B cell (primary cell): ENCODE measurements at places on chromosomes 3 and 15.

DNA sequence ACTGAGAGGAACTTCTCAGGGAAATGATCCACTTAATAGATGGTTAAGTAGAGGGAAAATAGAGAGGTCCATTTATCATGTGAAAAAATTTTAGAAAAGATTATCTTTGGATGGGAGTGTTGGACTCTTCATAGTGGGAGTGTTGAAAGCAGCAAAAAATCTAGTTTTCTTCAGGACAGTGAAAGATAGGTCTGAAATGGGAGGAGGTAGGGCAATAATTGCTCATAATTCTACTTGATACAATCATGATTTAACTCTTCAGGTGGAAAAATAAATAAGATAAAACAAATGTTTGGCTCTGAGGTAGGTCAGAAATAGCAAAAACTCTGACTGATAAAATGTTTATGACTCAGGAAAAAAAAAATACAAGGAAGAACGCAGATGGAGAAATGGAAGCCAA is 144.1 kb upstream of the DPH6 start:
- no peak for DNase-seq

DNA sequence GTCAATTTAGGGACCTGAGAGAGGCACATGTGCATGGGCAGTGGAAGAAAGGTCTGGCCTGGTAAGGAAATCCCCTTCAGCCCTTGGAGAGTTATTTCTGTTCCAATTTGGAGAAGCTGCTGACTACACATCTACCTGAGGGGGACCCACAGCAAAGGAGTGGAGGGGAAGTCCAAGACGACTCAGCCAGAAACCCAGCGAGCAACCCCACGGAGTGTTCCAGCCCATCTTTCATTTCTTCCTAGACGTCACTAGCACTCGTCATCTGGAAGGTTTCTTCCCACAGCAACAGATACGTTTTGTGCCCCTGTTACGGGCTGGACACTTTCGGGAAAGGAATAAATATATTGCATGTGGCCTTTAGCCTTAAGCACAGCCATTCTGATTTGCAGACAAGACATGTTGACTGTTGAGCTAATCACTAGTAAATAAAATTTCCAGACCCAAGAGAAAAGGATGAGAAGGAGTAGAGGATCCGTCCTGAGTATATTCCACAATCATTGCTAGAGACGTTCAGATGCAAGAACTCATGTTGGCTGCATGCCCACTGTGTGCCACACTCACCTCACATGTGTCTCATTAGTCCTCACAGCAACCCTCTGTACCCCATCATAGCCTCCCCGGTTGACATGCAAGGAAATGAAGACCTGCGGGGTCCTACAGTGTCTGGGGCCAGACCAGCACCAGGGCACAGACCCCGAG is 7.8 kb upstream of the FAM174B start:
- DNase-seq, result no peak

GRCh38 chr3:115699706-115700105 is 76.4 kb downstream of the GAP43 start:
- no peak for DNase-seq

GRCh38 chr3:67515778-67516177 is 138.6 kb downstream of the SUCLG2 start:
- DNase-seq, result no peak

- DNase-seq, result no peak
These were observed 91.8 kb downstream of the THBS1 start for GRCh38 chr15:39672666-39673065.

DNA sequence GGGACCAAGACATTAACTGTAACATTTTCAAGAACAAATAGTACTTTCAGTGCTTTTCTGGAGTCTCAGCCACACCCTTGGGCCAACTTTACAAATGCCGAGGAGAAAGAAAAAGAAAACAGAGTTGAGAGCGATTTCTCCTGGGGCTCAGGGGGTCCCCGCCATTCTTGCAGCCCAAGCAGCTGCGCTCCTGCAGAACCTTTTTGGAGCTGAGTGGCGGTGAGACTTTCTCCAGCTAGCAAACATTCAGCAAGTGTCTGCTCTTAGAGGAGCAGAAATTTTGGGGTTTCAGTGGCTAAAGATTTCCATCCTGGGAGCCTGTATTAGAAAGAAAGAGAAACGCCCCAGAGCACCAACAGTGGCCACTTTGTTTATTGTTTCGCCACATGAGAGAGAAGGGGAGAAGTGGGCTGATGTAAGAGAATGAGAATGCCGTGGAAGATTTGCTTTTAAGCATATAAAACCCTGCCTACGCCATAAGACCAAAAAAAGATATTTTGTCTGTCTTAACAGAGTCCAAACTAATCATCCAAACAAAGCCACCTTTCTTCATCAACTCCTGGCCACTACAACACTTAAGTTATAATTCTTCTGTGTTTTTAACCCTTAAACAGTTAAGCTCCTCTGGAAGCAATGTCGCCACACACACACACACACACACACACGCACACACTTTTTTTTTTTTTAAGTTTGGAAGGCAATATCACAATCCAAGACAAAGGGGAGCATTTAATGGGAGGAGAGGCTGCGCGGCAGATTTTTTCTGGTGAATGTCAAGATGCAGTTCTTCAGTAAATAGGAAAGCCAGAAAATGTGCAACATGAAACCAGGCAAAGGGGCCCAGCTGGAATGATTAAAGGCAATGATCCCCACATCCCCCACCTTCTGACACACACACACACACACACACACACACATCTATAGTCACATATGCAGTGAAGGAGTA is 19.2 kb downstream of the EID1 start:
- no peak for DNase-seq

GRCh38 chr3:162765524-162765923 is 1268.9 kb downstream of the OTOL1 start:
- DNase-seq, result no peak

DNA sequence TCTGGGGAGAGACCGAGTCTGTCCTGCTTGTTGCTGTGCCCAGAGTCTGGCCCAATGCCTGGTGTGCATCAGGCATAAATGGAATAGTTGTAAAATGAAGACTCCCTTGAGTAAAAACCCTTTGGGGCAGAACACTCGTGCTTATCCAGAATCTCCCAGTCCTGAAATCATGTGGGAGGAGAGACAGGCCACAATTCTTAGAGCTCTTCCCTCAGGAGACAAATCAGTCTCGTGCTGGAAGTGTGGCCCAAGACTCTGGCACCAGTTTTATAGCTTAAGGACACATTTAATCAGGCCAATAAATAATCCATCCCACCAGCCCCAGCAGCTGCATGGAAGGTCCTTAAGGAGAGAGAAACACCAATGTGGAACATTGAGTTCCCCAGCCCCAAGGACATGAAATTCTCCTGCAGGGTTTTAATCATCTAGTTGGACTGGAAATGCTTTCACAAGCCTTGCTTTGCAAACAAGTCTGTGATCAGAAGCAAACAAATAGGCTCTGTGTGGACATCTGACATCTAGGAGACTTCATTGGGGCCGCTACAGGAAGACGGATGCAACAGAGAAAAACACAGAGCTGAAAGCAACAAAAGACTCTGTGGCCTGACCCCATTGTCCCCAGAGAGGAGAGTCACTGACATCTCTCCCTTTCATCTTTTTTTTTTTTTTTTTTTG is 70.4 kb downstream of the LSM3 start:
- DNase-seq, result no peak

DNA sequence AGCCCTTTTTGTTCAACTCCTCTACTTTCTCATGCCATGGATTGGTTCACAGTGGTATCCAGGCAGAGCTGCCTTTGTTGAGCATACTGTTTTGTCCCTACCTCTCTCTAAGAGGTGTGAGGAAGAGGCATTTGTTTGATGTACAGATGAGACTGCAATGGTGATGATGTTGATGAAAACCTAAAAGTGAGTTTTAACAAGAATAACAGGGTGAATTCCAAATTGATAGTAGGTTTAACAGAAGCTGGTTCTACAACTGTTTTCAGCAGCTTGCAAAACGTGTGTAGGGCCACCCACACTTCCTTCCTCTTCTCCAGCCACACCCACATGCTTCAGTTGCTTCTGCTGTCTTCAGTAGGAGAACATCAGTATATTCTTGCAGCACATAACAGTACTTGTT is 10.2 kb downstream of the SNRK start:
- peak; percentile 70 for DNase-seq

DNA sequence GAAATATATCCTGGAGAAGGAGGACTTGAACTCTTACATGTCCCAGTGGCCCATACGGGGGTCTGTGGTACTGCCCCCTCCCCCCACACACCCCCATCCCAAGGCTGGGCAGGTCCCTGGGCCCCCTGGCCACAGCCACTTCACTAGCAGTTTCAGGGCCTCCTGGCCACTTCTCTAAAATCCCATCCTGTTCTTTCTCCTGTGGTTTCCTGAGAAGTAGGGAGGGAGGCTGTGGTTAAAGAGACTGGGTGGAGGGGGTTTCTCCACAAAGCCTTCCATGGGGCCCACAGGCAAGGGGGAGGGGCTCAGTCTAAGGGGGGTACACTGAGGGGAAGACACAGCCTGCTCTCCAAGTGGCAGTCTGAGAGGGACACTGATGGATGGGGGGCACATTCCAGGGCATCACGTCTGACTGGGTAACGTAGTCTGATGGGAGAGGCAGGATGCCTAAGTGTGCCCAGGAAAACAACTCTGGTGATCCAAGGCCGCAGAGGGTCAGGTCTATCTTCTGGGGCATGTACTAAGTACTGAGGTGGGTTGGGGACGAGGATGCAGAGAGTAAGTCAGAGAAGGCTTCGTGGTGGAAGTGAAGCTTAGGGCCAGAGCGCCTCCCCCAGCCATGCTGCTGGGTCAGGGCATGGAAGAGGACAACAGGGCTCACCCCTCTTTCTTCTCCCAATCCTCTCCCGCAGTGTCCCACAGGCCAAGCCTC is 48.0 kb upstream of the C15orf39 start:
- DNase-seq, result no peak

DNA sequence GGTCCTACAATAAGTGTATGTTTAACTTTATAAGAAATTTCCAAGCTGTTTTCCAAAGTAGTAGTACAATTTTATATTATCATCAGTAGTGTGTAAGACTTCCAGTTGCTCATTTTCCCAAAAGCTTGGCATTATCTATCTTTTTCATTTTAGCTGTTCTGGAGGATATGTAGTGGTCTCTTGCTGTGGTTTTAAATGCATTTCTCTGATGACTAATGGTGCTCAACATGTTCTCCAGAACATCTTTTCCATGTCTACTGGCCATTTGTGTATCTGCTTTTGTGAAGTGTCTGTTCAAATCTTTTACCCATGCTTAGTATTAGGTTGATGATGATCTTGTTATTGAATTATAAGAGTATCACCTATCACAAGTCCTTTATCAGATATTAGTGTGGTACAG is 13.3 kb downstream of the BCL2A1 start:
- no peak for DNase-seq

DNA sequence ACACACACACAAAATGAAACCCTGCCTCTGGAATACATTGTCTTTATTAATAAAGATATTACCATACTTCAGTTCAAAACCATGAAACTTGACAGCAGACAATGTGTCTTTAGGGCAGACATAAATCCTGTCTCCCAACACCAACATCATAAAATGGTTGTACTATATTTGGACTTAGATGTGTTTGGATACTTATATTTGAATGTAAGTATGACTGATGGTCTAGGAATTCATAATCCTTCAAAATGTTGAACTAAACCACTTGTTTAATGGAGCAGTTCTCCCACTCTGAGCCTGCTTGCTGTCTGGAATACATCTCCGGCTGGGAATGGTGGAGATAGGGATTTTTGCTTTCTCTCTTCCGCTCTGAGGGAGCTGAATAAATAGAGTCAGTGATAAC is 10.6 kb downstream of the FBN1 start:
- DNase-seq, result no peak

DNA sequence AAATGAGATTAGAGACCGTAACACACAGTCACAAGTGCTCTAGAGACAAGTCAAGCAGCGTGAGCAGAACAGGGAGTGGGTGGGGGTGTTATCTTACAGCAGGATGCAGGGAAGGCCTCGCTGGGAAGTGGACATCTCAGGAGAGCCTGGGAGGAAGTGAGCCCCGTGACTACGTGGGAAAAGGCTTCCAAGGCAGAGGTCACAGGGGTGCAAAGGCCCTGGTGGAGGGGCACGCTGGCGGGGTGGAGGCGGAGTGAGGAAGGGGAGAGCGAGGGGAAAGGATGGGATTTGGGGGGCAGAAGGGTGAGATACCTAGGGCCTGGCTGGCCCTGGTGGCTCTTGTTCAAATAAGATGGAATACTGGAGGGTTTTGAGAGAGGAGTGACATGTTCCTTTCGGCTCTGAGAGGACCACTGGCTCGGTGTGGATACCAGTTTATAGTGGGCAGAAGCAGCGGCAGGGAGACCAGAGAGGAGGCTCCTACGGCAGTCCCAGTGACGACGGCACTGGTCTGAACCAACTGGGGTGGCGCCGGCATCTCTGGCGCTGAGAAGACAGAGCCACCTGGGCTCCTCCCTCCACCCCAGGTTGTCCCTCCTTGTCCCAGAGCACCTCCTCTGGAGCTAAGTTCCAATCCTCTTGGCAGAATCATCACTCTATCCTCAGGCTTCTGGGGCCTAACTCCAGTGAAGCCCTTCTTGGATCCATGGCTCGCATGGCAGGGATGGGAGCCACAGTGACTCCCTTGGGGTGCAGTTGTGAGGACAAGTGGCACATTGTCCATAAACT is 266.2 kb upstream of the LYSMD4 start:
- no peak for DNase-seq

- no peak for DNase-seq
These were observed 31.1 kb upstream of the SPATA12 start for GRCh38 chr3:57029383-57029782.

GRCh38 chr3:134072881-134073582 is 43.3 kb upstream of the SLCO2A1 start:
- DNase-seq, result no peak

GRCh38 chr3:94735354-94735753 is 672.5 kb downstream of the NSUN3 start:
- DNase-seq, result no peak

DNA sequence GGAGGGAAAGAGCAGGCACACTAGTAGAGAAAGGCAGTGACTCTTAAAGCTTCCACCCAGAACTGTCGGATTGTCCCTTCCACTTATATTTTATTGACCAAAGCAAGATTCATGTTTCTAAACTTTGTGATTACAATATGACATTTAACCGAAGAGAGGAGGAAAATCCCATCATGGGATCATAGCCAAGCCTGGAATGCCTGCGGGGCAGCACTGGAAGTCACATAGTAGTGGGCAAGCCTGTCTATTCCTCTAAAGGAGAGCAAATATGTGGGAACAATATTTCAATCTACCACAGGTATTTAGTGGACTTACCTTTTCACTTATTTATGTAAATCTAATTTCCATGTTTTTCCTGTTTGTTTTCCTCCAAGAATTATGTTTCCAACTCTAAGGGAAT is 3.8 kb upstream of the TMOD3 start:
- DNase-seq, result no peak

- peak; percentile 10 for DNase-seq
These were observed 34.0 kb downstream of the ZNF106 start for GRCh38 chr15:42456971-42457370.

DNA sequence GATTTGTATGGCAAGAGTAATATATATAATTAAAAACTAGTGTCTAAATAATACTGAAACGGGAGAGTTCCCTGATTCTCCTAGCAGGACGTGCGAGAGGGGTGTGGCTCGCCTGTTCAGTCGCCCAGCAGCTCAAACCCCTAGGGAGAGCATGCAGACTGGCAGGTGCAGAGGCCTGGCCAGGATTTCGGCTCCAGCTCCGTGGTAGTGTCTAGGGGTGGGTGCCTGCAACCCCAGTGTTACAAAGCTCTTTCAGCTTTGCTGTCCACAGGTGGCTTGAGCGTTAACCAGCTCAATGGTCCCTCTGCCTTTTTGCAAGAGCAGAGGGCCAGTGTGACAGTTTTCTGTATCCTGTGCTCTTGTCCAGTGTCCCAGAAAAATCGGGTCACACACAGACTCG is 226.6 kb downstream of the ALCAM start:
- DNase-seq, result no peak
